Dermis microvascular lymphatic vessel endothelial cell (primary cell): ENCODE measurements at places on chromosomes 2 and 18.

GRCh38 chr2:206198677-206199076, 39.0 kb downstream of the EEF1B2 start:
- DNase-seq, result no peak

- no peak for DNase-seq
These were observed 105.1 kb downstream of the NDUFA10 start for GRCh38 chr2:239919774-239920692.

- no peak for DNase-seq
These were observed 23.3 kb downstream of the PELI1 start for GRCh38 chr2:64120928-64121327.

DNA sequence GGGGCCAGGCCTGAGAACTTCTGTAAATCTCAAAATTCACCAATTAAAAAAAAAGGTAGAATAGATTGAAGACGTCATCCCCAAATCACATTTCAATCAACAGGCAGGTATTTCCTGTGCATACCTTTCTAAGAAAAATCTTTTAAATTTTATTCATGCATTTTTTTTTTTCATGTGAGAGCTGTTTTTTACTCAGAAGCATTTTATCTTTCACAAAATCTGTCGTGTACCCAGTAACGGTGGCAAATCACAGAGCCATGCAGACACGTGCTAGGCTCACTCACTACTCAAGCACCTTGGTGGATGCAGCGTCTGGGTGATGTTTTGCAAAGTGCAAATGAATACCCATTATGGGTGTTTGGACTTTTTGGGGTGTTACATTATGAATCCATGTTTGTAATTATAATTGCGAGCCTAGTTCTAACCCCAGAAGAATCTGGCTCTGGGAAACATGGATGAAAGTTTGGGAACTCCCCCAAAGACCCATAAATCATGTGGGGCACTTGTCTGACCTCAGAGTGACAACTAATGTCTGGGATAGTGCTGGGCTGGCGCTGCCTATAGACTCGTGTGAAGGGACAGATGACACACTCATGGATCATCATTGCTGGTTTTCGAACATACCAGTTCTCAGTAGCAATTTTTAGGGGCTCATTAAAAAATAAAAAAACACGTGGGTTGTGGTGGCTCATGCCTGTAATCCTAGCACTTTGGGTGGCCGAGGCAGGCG, 335.2 kb downstream of the LPIN1 start:
- DNase-seq, result no peak

DNA sequence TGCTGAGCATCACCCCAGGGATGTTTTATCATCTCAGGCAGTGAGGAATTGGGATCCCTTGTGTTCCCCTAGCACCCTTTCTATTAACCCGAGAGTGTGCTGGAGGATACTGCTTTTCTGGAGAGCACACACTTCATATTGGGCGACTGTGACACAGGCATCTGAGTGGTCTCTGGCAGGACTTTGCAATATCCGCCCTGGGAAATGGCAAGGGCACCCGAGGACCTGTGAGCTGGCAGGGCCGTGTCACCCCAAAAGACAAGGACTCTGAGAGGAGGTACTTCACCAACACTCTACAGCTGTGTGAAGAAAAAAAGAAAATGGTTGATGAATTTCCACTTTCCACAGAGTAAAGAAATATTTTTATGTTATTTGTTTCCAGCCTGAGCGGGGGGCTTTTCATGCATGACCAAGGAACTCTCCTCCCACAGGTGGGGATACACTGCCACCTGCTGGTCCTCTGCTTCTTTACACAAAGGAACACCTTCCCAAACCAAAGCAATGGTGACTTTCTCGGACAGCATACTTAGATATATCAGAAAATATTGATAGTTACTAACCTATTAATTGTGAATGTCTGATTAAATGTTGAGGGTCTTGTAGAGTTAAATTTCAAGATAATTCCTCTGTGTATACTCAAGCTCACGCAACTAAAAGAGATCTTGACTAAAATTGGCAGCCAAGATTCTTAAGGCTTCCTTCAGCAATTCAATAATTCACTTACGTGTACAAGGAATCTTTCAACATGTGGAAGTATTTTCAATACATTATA, 45.9 kb upstream of the REG3G start:
- DNase-seq, result no peak

DNA sequence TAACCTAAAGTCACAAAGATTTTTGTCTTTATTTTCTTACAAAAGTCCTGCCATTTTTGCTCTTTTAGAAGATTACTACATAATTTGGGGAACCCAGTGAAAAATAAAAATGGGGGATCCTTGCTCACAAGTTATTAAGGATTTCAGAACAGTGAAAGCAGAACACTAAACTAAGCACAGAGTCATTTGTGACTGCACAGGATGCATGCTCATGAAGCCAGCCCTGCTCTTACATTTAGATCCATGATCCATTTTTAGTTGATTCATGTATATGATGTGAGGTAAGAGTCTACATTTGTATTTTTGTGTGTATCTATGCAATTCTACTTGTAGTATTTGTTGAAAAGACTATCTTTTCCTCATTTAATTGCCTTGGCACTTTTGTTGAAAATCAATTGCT, 21.8 kb downstream of the SP140L start:
- no peak for DNase-seq

DNA sequence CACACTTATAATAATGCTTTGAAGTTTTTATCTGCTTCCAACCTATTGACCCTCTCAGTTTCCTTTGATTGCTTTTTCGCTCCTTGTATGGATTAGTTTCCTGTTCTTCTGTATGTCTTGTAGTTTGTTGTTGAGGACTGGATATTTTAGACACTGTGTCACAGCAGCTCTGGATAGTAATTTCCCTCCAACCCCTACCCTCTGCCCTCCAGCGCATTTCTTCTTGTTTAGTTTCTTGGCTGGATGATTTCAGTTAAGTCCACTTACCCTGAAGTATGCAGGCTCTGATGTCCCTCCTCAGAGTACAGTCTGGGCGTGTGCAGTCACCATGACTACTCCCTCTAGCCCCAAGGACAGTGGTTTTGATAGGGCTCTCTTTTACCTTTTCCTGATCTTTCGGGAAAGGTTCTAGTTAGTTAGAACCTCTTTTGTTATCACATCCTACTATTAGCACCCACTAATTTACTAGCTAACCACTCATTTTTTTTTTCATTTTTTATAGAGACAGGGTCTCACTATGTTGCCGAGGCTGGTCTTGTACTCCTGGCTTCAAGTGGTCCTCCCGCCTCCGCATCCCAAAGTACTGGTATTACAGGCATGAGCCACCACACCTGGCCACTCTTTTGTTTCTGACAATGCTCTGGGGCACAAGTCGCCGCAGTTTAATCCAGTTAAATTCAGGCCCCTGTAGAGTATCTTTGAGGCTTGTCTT, 16.3 kb upstream of the LYG1 start:
- peak; percentile 33 for DNase-seq

GRCh38 chr2:177398290-177398683, 5.7 kb downstream of the AGPS start:
- DNase-seq, result no peak

DNA sequence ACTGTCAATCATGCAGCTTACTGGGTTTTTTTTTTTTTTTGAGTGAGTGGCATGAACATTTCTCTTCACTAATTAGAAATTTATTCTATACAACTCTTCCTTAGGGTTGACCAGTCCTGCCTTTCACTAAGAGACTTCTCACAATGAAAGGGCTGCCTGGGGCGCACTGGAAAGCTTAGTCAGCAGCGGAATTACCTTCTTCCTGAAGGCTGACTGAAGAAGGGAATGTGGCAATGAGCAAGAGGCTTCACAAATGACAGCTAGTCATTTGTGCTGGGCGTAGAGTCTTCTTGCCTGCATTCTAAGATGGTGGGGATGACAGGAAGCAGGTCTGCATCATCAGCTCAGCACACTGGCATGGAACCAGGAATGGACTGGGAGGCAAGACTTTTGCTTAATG, 15.6 kb upstream of the SCN3A start:
- no peak for DNase-seq

DNA sequence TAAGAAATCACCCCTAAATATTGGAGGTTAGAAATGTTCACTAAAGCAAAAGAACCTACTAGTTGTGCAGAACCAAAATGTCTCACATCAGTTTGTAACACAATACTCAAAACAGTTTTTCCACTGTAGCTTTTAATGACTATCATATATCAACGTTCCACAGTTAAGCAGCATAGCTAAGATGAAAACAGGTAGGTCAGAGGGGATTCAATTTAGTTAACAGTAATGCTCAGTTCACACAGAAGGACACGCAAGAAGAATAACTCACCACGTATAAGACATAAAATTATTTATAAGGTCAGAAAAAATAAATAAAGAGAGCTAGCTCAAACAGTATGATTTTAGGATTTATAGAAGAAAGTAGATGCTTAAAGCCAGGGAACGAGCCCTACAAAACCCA, 118.9 kb upstream of the CCDC150 start:
- DNase-seq, result no peak

GRCh38 chr2:218400930-218401881, 1.5 kb downstream of the CTDSP1 start:
- DNase-seq, result no peak

GRCh38 chr2:5664278-5664681, 27.9 kb upstream of the SOX11 start:
- no peak for DNase-seq

DNA sequence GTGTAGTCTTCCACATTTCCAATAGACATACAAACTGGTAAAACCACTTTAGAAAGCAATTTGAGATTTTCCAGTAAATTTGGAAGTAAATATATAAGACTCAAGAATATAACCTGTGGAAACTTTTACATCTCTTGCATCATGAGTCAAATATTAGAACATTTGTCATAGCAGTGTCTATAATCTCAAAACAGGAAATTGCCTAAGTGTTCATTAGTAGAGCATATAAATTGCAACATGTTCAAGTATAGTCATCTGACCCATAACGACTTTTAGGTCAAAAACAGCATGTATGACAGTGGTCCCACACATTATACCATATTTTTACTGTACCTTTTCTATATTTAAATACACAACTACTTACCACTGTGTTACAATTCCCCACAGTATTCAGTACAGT, 555.9 kb upstream of the VRK2 start:
- no peak for DNase-seq

GRCh38 chr2:216415541-216415940, 3.3 kb downstream of the SMARCAL1 start:
- no peak for DNase-seq

DNA sequence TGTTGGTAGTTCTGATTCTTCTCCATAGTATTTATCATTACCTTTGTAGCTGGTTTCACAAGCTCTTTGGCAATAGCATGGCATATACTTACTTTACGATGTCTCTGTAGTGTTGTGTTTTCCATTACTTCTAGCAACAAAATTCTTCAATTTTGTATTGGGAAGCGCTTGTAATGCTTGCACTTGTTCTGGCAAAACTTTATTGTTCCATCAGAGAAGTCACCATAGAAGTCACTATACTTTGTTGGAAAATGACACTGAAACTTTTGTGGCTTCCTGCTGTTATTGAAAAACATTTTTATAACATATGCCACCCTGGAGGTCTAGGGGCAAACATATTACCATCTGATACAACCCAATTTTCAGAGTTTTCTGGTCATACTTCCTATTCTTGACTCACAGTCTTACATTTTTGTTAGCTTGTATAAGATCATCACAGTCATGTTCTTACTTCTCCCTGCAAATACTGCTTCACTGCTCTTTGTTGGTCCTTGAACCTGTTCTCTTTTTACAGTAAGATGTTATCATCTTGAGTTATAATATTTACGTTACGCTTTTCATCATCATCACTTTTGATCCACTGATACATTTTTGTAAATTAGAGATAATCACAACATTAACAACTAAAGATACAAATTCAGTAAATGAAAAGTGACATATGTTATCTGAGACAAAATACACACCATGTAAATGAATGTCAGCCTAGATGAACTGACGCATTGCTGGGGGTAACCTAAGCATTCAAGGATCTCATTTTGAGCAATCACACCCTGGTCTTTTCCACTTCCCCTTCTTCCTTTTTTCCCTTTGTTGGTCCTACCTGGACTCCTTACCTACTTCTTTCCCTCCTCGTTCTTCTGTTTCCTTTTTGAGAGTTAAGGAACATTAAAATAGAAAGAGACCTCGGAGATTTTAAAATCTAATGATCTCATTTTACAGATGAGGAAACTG, 33.3 kb upstream of the CXCR4 start:
- no peak for DNase-seq

DNA sequence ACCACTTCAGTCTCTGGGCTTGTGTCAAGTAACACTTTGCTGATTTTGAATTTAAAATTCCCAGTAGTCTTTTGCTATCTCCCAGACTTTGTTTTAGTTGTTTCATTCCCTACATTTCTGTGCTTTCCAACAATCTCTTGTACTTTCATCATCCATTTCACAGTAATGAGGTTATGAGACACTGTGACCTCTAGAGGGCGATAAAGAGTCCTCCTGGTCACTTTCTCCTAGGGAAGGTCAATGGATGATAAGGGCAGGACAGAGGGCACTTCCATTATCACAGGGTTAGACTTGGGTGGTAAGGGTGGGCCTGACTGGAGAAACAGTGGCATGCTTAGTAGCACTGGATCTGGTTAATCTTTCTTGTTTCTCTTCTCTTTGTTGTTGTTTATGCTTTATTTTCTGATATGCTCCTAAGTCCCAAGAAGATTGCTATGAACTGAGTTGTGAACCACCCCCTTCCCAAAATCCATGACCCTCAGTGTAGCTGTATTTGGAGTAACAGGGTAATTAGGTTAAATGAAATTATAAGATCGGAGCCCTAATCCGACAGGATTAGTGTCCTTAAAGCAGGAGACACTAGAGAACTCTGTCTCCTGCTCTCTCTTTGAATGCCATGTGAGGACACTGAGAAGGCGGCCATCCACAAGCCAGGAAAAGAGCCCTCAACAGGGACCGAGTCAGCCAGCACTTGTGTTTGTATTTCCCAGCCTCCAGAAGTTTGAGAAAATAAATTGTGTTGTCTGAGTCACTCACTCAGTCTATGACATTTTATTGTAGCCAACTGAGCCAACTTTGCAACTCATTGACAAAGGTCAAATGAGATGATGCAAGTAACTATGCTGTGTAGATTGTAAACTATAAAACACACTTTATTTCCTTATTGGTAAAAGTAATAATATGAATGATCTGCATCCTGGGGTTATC, 779.2 kb downstream of the CNTNAP5 start:
- DNase-seq, result no peak

- DNase-seq, result no peak
These were observed 96.2 kb downstream of the RAD51AP2 start for GRCh38 chr2:17422061-17422460.

DNA sequence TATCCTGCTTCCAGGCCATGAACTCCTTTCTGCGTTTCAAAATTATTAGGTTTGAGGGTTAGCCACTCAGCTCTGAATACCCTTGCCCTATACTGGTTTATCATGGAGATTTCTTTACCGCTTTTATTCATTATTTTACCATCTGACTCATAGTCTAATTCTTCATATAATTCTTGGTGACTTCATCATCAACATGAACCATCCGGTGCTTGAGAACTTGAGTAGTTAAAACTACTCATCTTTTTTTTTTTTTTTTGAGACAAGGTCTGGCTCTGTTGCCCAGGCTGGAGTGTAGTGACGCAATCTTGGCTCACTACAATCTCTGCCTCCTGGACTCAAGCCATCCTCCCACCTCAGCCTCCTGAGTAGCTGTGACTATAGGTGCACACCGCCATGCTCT, 94.2 kb upstream of the LHCGR start:
- no peak for DNase-seq
